Breast epithelium (tissue), 4 donors: ENCODE measurements at places on chromosomes 6 and 20. TPM values are rescaled to one million over a fixed set of nuclear protein-coding genes. Genes with fewer than 3 reads are reported as not detected.

Gene TAPBP
- total RNA-seq, result 38.6 TPM

Gene TAB2
- 63.3 TPM for total RNA-seq

Gene GRM1
- 0.15 TPM for total RNA-seq

Gene KHDRBS2
- total RNA-seq, result not detected

Gene PDE10A
- 22.0 TPM for total RNA-seq
